Prostate gland (tissue), 2 donors: ENCODE measurements at places on chromosomes 16 and 17. TPM values are rescaled to one million over a fixed set of nuclear protein-coding genes. Genes with fewer than 3 reads are reported as not detected.
A peak's percentile ranks its signal among the peaks of the same experiment; 100 is the strongest.

GRCh38 chr16:2009164-2009711, 383 bp downstream of the ZNF598 start:
- peak overlapping the region; percentile 79 for H3K27ac ChIP-seq
- no peaks in the 10 kb centered on the region for H3K27me3 ChIP-seq
- H3K4me1 ChIP-seq = peaks cover 25% of the 10 kb centered on the region
- H3K4me3 ChIP-seq = peak overlapping the region; percentile 93

GRCh38 chr17:19461116-19461515, 50.1 kb downstream of the RNF112 start:
- H3K27me3 ChIP-seq = no peaks in the 10 kb centered on the region
- no peak overlapping the region for H3K4me3 ChIP-seq
- DNase-seq = no peak

- no peak overlapping the region for H3K4me3 ChIP-seq
- H3K36me3 ChIP-seq = peaks cover 5% of the 10 kb centered on the region
- no peaks in the 10 kb centered on the region for H3K4me1 ChIP-seq
- DNase-seq = no peak
- no peaks in the 10 kb centered on the region for H3K27me3 ChIP-seq
Measured at GRCh38 chr16:56477096-56477878, 25.9 kb downstream of the OGFOD1 start.

DNA sequence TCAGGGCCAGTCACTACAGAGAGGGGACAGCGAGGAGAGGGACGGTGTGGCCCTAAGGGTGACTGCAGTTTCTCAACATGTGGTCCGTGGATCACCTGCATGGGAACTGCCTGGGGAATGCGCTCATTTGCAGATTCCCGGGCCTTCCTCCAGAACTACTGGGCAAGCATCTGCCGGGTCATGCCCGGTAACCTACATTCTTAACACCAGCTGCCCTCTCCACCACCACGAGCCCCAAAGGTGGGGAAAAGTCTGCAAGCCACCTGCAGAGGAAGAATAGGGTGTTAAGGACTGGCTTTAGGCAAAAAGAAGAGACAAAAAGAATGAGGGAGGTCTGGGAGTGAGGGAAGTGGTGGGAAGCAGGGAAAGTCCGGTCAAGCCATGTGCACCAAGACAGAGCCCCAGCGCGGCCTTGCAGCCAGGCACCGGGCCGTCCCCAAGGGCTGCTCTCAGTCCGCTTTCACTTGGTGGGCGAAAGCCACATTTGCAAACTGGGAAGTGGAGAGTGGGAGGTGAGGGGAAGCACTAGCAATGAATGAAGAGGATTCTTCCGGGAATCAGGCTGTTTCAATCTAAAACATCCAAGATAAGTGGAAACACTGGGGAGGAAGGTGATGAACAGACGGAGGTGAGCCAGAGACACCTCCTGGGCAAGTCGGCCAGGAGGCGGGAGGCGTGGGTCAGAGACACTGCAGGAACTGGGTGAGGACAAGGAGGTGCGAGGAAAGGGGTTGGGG, 70.3 kb downstream of the N4BP1 start:
- H3K27ac ChIP-seq = no peak overlapping the region
- DNase-seq = no peak
- H3K4me1 ChIP-seq = peaks cover 8% of the 10 kb centered on the region

DNA sequence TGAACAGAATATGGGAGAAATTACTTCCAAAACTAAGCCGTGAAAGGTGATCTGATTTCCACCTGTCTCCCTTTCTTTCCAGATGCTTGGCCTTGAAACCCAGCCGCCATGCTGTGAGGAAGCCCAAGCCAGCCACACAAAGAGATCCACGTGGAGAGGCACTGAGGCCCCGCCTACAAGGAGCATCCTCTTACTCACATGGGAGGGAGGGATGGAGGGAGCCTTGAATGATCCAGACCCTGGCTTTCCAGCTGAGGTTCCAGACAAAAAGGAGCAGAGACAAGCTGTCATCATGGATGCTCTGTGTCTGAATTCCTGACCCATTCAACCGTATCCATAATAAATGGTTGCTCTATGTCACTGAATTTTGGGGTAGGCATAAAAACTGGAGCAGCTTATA, 48.9 kb upstream of the HAPSTR1 start:
- no peak overlapping the region for H3K27ac ChIP-seq
- no peaks in the 10 kb centered on the region for H3K27me3 ChIP-seq
- no peak for DNase-seq

- no peaks in the 10 kb centered on the region for H3K4me1 ChIP-seq
- no peak overlapping the region for H3K27ac ChIP-seq
- H3K36me3 ChIP-seq = no peaks in the 10 kb centered on the region
- no peak for DNase-seq
Measured at GRCh38 chr17:33615861-33616260, 322.8 kb upstream of the ASIC2 start.

DNA sequence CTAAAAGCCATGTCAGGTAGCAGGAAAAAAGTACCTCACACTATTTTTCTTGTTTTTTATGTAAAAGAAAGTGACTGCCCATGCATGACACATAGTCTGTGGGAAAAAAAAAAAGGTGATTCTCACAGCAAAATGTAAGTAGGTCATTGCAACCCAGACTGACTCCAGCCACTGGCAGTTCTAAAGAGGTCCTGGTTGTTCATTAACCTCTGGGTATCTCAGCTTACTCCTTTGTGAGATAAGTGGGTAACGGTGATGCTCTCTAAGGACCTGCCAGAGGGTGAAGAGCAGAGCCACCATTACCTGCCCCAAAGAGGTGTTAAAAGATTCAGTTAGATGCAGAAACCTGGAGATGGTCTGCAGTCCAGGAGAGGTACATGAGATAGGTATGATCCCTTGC, 531.9 kb downstream of the GRIN2A start:
- H3K4me1 ChIP-seq = no peaks in the 10 kb centered on the region
- H3K36me3 ChIP-seq = no peaks in the 10 kb centered on the region
- no peak overlapping the region for H3K27ac ChIP-seq
- DNase-seq = no peak
- H3K27me3 ChIP-seq = no peaks in the 10 kb centered on the region
- H3K4me3 ChIP-seq = no peak overlapping the region

DNA sequence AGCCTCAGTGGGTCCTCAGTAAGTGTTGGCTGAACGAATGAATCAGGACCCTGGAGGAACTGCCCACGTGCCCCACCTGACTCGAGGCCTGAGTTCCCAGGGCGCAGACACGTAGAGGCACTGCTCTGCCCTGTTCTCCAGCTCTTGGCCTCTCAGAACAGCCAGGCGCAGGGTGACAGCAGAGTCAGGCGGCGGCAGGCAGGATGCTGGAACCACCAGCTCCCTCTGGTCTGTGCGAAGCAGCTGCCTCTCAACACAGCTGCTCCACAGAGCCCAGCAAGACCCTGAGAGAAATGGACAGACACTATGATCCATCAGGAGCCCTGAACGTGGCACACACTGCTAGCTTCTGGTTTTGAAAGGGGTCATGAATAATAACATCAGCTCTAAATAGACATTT, 53.1 kb upstream of the BCO1 start:
- no peak overlapping the region for H3K4me3 ChIP-seq
- H3K4me1 ChIP-seq = no peaks in the 10 kb centered on the region
- DNase-seq = no peak
- H3K36me3 ChIP-seq = no peaks in the 10 kb centered on the region

DNA sequence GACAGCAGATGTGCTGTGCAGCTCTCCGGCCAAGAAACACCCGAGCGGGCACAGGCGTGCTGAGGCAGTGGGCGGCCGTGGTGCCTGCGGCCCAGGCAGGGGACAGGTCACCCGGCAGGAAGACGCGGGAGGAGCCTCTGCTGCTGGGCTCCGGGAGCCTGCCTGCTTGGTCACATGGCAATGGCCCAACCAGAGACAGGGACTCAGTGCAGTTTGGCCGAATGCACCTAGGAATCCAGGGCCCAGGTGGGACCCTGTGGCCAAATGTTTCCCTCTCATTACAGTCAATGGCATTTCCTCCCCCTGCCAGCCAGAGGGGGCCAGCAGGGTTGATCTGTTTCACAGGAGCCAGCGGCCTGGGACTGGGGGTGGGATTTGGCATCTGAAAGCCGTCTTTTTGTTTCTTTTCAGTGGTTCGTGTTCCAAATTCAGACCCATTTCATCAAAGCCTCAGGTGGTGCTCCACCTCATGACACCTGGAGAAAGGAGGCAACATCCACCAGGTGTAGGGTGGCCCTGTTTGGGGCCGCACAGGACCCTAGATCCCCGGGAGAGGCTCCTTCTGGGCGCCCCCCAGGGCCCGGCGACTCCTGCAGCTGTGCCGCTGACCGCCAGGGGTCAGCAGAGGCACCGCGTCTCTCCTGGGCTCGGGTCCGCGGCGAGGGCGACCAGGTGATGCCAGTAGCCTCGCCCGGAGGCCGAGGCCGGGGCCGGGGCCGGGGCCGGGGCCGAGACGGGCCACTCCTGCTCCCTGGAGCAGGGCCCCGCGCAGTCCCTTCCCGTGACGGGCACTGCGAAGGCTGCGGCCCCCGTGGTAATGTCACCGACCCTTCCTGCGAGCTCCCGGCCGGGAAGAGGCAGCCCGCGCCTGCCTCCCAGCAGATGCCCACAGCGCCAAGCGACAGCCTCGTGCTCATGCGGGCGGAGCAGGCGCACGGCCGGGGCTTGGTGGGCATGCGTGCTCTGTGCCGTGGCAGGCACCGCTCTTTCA, 118.5 kb downstream of the C16orf78 start:
- no peaks in the 10 kb centered on the region for H3K27me3 ChIP-seq
- H3K4me3 ChIP-seq = peak overlapping the region; percentile 23
- no peaks in the 10 kb centered on the region for H3K36me3 ChIP-seq
- DNase-seq = peak; percentile 59
- H3K4me1 ChIP-seq = peaks cover 4% of the 10 kb centered on the region
- no peak overlapping the region for H3K27ac ChIP-seq

DNA sequence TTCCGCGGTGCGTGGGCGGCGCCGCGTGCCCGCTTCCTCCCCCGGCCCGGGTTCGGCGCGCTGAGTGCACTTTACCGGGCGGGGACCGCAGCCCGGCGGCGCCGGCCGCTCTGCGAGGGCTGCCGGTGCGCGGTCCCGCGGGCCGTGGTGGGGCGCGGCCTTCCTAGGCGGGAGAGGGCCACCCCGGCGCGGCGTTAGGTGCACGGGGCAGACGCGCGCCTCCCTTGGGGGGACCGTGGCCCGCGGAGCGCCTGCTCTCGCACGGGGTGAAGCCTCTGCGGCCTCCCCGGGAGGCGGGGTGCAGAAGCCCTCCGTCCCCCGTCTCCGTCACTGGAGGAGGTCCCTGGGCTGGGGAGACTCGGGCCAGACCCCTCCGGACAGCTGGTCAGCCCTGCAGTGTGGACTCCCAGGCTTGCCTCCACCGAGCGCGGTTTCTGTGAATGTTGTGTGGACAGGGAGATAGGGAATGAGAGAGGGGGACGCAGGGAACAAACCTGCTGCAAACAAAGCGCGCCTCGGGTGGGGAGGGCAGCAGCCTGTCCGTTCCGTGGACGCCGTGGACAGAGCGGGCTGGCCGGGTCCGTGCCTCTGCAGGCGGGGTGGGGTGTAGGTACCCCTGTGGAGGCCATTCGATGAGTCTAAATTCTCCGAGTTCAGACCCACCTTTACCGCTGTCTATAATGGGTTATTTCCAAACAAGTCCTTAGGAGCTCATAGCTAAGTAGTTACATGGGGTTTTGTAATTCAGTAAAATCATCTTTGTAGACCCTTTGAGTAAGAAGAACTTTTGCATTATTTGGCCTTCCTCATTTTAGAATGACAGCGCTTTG, 721 bp downstream of the TBCD start:
- peak overlapping the region; percentile 92 for H3K4me3 ChIP-seq
- DNase-seq = no peak
- no peaks in the 10 kb centered on the region for H3K27me3 ChIP-seq
- peak overlapping the region; percentile 85 for H3K27ac ChIP-seq
- peaks cover 4% of the 10 kb centered on the region for H3K4me1 ChIP-seq
- H3K36me3 ChIP-seq = no peaks in the 10 kb centered on the region

GRCh38 chr17:8831234-8831849, 32.2 kb upstream of the MFSD6L start:
- H3K4me3 ChIP-seq = no peak overlapping the region
- H3K27me3 ChIP-seq = peaks cover 3% of the 10 kb centered on the region
- DNase-seq = no peak
- no peak overlapping the region for H3K27ac ChIP-seq
- H3K4me1 ChIP-seq = no peaks in the 10 kb centered on the region
- no peaks in the 10 kb centered on the region for H3K36me3 ChIP-seq

DNA sequence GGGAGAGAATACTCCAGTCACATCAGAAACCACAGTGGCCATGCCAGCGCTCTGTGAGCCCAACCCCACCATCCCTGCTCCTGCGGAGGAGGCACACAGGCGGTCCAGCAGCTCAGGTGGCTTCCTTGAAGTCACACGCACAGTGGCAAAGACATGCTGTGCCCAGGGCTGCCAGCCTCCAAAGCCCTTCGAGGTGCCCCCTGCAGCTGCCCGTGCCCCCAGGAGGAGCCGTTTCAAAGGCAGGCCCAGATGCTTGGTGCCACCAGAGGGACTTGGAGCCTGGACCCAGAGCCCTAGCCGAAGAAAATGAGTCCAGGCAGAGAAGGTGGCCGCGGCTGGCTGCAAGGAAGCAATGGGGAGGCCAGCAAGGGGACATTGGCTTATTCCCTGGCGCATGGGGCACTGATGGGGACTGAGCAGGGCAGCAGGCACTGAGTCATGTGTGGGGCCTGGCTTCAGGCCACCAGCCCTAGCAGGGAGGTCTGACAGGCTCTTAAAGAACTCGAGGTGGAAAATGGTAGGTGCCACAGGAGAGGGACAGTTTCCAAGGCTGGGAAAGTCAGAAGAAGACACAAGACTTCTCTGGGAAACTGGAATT, 17.2 kb upstream of the CACNG1 start:
- no peaks in the 10 kb centered on the region for H3K36me3 ChIP-seq
- DNase-seq = no peak
- H3K27ac ChIP-seq = no peak overlapping the region
- no peaks in the 10 kb centered on the region for H3K27me3 ChIP-seq
- no peak overlapping the region for H3K4me3 ChIP-seq

DNA sequence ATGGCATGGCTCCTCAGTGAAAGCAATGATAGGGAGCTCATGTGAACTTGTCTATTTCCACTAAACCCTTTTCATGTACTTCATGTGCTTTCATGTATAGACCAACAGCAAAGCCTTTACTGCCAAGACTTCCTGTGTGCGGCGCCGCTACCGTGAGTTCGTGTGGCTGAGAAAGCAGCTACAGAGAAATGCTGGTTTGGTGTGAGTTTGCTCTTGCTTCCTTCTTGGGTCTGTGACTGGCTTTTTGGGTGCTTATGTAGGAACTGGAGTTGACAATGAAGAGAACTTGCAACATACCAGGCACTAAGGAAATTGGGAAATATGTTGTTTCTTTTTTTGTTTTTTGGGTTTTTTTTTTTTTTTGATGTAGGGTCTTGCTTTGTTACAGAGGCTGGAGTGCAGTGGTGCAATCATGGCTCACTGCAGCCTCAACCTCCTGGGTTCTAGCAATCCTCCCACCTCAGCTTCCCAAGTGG, 5.7 kb downstream of the SNX11 start:
- no peaks in the 10 kb centered on the region for H3K4me1 ChIP-seq
- no peaks in the 10 kb centered on the region for H3K36me3 ChIP-seq
- H3K4me3 ChIP-seq = no peak overlapping the region
- no peaks in the 10 kb centered on the region for H3K27me3 ChIP-seq

- peaks cover 4% of the 10 kb centered on the region for H3K27me3 ChIP-seq
- H3K4me1 ChIP-seq = no peaks in the 10 kb centered on the region
- no peak for DNase-seq
- no peak overlapping the region for H3K4me3 ChIP-seq
Measured at GRCh38 chr16:4984174-4984990, 26.3 kb downstream of the SEC14L5 start.

Gene WIPF2
- total RNA-seq = 12.6 TPM

Gene KRTAP4-3
- total RNA-seq = not detected

Gene MYH13
- not detected for total RNA-seq

Gene PNMT
- total RNA-seq = 5.8 TPM

Gene P2RX1
- total RNA-seq = 3.8 TPM

Gene SECTM1
- 9.0 TPM for total RNA-seq

Gene MFAP4
- total RNA-seq = 56.1 TPM

Gene FOXJ1
- 0.55 TPM for total RNA-seq

Gene CCR7
- not detected for total RNA-seq
